SK-N-MC (cell line): ENCODE measurements at places on chromosomes 2 and 18.

DNA sequence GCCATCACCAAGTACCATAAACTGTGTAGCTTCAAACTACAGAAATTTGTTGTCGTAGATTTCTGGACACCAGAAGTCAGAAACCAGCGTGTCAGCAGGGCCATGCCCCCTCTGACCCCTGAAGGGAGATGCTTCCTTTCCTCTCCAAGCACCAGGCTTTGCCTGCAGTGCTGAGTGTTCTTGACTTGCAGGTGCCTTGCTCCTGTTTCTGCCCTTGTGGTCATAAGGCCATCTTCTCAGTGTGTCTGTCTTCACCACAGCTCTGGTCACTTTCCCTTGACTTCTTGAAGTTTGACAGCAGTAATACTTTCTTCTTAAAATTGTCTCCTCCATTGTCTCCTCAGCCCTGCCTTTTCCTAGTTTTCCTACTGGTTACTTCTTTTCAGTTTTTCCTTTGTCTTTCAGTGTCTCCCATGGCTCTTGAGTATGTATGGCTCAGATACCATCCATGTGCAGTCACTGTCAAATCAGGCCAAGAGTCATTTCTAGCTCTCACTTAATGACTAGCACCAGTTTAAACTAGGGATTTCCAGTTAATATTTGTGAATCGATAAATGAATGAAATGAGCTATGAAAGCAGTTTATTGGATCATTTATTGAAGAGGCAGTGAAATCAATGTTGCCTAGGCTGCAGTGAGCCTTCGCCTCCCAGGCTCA is 91.2 kb upstream of the RANBP2 start:
- no peak for DNase-seq

GRCh38 chr2:176268976-176269318 is 295 bp upstream of the MTX2 start:
- DNase-seq, result no peak

DNA sequence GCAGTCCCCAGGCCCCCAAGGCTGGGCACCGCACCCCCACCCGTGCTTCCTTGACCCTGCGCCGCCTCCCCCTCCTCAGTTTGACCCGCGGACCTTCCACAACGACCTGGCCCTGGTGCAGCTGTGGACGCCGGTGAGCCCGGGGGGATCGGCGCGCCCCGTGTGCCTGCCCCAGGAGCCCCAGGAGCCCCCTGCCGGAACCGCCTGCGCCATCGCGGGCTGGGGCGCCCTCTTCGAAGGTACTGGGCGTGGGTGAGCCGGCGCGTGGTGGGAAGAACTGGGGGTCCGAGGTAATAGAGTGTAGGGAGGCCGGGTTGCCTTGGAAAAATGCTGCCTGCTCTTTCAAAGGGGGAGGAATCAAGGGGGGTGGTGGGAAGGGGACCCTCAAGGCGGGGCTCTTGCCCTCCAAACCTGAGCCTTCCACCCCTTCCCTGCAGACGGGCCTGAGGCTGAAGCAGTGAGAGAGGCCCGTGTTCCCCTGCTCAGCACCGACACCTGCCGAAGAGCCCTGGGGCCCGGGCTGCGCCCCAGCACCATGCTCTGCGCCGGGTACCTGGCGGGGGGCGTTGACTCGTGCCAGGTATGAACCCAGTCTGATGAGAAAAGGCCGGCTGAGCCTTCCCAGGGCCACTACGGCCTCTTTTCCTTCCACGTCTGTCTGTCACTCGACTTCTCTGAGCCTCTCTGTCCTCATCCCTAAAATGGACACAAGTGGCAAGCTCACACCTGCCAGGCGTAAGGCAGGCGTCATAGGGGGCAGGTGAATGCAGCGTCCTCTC is 2.6 kb downstream of the PRSS56 start:
- DNase-seq, result no peak

- no peak for DNase-seq
Observed at GRCh38 chr2:232781765-232782164, 5.4 kb upstream of the KCNJ13 start.

- no peak for DNase-seq
Observed at GRCh38 chr2:238462782-238463396, 36.2 kb downstream of the ASB1 start.

DNA sequence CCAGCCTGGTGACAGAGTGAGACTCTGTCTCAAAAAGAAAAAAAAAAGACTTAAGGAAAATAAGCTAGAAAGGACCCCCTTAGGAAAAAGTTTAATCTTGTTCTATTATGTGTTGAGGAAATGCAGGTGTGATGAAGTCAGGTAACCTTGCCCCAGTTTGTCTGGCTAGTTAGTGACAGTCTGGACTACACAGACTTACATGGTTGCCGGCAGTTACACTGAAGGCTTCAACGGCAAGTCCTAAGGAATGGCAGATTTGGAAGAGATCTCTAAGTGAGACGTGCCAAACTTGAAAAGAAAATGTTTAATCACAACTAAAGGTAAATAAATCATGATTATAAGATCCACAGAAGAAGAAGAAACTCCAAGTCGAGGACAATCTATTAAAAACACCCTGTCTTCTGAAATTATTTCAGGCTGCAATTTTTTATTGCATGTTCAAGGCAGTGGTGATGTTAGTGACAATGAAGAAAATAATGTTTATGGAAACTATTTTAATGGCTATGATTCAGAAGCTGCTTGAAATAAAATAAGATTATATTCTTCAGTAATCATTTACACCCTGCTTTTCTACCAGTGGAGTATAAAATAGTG is 84.2 kb downstream of the TTC27 start:
- no peak for DNase-seq

DNA sequence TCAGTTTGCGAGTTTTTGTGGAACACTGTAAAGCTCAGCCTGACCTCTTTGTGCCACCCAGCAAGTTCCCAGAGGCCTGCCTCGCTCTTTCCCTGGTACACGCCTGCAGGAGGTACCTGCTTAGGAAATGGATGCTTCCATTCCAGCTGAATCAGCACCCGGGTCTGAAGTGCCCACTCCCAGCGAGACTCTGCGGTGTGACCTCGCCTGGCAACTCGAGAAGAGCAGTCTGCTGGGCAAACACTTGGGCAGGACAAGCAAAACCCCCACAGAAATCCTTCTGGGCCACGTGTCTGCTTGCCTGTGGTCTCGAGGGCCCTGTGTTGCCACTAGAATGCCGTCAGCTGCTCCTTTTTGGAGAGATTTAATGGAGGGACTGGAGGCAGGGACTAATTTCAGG is 127.6 kb downstream of the MAPK4 start:
- no peak for DNase-seq

DNA sequence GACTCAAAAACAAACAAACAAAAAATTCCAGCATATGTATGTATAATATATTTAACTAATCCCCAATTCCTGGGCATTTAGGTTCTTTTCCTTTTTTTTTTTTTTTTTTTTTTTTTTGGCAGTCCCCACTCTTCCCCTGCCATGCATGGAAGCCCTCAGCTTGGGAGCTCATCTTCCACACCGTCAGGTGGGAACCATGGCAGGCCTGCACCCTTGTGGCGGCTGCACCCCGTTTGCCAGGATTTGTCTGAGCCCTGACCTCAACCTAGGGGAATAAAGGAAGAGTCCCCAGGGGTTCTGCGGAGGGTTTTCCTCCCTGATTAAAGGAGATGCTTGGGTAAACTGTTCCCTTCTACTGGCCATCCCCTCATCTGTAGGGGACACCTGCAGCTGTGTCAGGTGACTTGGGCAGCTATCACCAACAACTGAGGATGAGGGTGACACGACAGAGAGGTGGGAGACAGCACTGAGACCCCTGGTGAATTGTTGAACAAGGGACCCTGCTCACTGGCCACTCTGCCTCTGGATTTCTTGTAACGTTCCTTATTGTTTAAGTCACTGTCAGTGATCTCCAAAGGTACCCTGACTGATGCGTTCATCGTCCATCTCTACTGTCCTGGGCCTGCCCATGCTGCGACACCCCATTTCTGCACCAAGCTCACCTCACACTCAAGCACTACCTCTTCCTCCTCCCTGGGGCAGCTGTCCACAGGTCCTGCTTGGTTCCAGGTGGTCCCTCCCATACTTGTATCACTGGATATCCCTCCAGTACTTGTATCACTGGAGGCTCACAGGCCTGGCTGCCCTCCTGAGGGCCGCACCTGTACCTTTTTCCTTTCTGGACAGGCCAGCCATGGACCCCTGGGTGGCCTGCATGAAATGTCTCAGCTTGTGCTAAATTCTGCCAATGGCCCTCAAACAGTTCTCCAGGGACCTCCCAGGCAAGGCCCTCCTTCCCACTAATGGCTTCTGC is 14.5 kb downstream of the TMEM185B start:
- no peak for DNase-seq

DNA sequence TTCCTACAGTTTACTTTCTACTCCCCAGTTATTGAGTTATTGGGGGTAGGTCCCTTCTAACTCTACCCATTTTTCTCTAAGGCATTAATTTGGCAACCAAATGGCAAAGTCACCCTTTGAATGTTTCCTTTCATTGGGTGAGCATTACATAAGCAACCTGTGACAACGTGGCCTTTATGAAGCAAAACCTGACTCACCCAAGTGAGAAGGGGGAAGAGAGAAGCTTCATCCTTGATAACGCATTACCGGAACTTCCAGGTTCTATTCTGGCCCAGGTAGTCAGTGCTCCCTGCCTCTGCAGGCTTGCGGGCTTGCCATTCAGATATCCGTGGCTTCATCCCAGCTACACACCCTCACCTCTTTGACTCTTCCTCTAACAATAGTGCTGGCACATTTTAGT is 39.1 kb upstream of the FAM124B start:
- DNase-seq, result no peak

DNA sequence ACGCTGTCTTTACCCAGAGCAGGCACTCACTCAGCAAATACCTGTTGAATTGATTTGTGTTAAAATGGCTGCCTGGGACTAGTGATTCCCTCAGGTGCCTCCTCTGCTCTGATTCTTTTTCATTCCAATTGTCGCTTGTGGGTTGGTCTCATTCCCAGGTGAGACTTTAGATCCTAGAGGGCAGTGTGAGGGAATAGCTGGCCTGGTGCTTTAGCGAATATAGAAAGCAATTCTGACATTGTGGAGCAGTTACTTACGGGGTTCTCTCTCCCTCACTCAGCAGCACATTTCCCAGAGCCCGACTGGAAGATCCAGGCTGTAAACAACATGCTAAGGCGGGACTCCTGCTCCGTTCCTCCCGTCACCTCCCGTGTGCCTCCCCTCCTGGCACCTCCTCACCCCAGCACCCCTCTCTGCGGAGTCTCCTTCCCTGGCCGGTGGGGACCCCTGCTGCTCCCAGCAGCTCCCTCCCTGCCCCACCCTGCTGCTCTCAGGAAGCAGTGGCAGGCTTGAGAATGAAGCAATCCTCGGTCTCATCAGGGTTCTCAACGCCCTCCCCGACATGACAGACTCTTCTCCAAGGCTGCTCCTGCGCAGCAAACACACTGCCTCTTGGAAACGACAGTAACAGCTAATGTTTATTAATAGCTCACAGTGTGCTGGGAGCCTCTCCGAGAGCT is 26.9 kb downstream of the CELF4 start:
- no peak for DNase-seq

DNA sequence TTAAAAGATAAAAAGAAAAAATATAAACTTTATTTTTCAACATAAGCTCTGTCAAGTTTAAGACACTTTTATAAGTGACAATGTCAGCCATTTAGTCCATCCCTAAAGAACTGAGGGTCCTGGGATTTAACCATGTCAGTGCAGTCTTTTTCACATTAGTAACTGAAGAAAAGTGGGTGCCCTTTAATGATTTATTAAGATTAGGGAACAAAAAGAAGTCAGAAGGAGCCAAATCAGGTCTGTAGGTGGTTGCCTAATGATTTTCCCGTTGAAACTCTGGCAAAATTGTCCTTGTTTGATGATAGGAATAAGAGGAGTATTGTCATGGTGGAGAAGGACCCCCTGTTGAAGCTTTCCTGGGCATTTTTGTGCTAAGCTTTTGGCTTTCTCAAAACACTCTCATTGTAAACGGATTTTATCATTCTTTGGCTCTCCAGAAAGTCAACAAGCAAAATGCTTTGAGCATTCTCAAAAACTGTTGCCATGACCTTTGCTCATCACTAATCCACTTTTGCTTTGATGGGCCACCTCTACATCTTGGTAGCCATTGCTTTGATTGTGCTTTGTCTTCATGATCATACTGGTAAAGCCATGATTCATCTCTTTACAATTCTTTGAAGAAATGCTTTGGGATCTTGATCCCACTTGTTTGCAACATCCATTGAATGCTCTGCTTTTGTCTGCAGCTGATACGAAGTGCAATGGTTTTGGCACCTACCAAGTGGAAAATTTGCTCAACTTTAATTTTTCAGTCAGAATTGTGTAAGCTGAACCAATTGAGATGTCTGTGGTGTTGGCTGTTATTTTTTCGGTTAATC is 22.0 kb downstream of the TSPYL6 start:
- no peak for DNase-seq

DNA sequence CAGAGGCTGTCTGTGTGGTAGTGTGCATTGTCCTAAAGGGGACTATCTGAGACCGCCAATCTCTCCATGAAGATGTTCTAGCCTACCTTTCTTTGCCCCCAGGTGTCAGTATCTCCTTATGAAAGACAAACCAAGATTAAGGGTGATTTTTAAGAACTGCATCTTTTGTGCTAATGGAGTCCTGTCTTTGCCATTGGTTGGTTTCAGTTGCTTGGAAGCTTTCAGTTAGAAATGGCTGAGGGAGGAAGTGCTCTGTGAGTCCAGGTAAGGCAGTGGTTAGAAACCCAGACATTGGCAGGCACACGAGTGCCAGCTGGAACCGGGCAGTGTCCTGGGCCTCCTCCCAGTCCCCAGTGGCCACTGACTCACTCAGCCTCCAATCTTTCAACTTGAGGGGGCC is 111.3 kb downstream of the DOCK10 start:
- DNase-seq, result no peak

DNA sequence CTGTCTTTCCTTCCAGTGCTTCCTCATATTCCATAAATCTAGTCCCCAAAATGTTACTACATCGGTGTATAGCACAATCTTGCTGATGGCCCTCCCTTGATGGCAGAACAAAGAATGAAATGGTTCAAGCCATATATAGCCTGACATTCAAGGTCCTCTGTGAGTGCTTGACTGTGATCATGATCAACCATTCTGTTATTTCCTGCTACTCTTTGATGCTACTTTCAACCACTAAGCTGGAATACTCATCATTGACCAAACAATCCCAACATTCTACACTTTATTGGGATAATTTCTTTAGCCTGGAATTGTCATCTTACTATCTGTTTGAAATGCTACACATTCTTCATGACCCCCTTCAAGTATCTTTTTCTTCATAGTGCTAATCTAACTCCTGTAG is 633.9 kb downstream of the PLCL1 start:
- DNase-seq, result no peak

GRCh38 chr2:55498582-55498981 is 20.9 kb upstream of the CFAP36 start:
- no peak for DNase-seq

GRCh38 chr2:15729709-15730544 is 138.3 kb downstream of the DDX1 start:
- no peak for DNase-seq

- DNase-seq, result no peak
Observed at GRCh38 chr2:188787021-188787657, 187.0 kb upstream of the COL3A1 start.

- no peak for DNase-seq
Observed at GRCh38 chr2:124664363-124664762, 639.3 kb downstream of the CNTNAP5 start.

DNA sequence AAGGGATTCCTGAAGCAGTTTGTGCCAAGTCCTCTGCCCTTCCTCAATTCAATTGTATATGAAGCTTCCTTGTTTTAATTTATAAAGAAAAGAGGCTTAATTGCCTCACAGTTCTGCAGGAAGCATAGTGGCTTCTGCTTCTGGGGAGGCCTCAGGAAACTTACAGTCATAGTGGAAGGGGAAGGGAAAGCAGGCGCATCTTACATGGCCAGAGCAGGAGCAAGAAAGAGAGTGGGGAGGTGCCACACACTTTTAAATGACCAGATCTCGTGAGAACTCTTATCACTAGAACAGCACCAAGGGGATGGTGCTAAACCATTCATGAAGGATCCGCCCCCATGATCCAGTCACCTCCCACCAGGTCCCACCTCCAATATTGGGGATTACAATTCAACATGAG is 114.2 kb downstream of the SGPP2 start:
- DNase-seq, result no peak
